ENCODE measurements at places on chromosomes 11 and 22.

- DNase-seq = no peak
These were observed 9.5 kb downstream of the PCNX3 start for GRCh38 chr11:65624931-65625627.

DNA sequence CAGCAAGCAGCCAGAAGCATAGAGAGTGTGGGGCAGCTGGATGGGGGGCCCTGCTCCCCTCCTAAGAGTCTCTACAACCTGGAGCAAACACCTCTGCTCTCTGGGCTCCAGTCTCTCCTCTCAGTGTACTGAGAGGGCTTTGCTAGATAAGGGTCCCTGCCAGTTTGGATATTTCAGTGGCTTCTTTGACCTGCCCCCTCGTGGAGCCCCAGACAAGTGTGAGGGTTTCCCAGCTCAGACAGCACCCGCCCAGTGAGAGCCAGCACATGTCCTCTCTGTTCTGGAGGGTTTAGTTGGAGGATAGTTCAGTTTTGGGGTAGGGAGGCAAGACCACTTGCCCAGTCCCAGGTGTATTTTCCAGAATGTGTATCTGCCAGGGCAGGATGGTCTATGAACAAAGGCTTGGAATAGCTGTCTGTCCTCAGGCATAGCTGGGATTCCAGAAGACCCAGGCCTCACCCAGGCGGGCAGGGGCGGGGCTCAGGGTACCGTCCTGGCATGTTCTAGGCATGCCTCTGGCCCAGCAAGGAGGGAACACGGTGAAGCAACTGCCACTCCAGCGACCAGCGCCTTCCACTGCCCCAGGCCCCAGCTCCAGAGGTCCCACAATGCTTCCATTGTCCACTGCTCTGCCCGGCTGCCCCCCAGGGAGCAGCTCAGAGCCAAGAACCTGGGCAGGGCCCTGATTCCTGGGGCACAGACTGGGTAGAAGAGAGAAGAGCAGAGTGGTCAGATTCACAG is 7.5 kb upstream of the MICALL1 start:
- no peak for DNase-seq

DNA sequence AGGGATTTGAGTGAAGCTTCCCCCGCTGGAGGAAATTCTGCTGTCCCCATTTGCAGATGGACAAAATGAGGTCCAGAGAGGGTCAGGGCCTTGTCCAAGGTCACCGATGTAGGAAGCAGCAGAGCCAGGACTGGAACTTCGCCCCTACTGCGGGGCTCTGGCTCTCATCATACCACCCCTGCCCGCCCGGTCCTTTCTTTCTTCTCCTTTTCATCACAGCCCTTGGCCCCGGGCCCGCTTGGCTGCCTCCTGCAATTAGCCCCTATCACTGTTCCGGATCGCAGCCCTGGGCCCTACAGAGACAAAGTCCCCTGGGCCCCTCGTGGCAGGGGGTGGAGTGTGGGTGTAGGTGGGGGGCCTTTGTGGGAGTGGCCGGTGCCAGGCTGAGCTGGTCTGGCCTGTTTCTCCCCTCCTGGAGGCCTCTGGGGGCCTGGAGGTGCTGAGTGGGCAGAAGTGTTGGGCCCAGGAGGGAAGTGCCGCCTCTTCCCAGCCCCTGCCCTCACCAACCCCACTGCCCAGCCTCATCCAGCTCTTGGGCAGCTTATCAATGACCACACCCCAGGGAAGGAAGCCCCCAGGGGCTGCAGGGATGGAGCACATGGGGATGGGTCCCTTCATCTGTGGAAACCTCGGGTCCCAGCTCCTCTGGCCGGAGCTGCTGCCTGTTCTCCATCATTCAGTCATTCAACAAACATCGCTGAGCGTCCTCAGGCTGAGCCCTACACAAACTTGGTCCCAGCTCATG is 3.4 kb downstream of the EMID1 start:
- DNase-seq = no peak

GRCh38 chr11:12290477-12290922 is 86.9 kb upstream of the PARVA start:
- DNase-seq = no peak

GRCh38 chr11:130894322-130895025 is 21.8 kb downstream of the SNX19 start:
- DNase-seq = no peak

- peak; percentile 33 for DNase-seq
These were observed 28.0 kb downstream of the SWAP70 start for GRCh38 chr11:9691865-9692264.

Measured in H54 (cell line).